ENCODE measurements at places on chromosomes 12 and 14.

GRCh38 chr14:99188731-99189191 is 83.2 kb downstream of the BCL11B start:
- no peak for DNase-seq

DNA sequence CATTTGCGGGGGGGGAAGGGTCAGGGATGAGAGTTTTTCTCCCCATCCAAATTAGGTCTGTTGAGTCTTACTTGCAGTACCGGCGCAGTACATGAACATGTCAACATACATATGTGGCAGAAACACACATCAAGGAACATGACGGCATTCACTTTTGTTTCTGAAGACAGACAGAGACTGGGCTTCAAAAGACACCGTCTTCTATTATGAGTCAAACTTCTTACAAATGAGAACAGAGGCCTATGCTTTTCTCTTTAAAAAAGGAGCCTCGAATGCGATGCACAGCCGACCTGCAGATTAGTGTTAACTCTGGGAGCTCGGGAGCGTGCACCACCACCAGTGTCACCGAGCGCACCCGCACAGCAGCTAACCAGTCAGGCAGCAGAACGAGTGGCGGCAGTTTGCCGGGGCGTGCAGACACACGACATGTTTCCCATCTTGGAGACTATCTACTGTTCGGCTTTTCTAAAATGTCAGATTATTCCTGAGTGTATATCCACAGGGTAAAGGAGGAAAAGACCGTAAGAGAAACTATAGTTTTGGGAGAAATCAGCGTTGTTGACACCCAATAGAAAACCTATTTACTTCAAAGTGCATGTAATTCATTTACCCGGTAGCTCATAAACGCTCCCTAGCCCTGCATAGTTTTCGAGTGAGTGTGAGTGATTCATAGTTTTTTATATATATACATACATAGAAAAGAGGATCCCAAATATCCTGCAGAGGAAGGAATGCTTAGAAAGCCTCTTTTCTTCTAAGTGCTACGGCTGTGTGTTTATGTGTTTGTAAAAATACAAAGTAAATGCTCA is 33.0 kb downstream of the UBR7 start:
- no peak for DNase-seq

DNA sequence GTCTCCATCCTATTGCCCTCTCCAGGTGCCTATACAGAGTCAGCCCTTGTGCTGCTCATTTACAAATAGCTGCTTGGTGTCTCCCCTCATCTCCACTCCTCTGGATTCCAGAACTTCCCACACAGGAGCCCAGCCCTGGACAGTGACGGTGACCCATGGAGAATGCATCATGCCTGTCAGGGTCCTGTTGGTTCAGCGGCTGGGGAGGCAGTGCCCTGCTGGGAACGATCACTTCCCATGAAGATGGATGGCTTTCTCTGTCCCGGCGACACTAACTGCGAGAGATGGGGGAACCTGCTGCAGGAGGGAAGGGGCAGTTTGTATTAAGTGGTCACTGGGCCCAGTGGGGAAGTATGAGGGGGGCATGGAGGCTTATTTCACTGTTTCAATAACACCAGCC is 395.0 kb upstream of the TBX3 start:
- DNase-seq, result no peak

DNA sequence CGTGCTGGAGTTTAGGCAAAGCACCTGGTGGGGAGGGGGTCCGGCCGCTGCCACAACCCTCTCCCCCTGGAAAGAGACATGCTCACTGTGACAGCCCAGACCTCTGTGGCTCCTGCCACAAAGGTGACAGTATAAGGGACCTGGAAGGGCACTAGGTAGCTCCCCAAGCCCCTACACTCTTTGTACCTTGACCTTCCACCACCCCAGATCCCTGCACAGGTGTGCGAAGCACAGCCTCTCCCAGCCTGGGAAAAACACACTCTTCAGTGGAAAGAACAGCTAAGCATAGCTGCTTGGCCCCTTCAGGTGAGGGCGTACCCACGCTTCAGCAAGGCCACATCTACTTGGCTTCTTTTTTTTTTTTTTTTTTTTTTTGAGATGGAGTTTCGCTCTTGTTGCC is 4.9 kb upstream of the PLA2G1B start:
- DNase-seq, result no peak

DNA sequence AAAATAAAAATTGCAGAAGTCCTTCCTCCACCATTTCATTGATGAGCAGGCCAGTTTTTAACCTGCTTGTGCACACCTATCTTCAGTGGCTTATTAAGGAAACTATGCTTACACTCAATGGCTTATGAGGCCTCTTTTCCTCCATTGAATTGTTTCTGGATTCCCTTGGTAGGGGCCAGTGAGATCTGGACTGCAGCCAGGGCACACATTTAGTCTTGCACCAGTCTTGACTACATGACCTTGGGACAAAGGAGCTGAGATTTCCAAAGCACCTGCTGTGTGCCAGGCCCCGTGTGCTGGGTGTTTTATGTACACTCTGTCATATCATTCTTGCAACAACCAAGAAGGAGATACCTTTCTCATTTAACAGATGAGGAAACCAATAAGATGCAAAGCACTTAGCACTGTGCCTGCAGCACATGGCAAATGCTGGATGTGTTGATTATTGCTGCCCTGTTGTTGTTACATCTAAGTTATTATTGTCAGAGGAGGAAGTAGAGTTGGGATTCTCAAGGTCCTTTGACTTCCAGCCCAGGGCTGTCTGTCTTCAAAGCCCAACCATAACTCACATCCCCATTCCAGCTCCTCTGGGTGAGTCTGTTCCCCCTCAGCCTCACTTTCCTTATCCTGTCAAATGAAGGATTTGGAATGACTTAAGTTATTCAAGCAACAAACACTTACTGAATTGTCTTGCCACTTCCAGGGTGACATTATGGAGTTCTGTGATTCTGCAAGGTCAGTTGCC is 31.6 kb upstream of the RIN3 start:
- DNase-seq, result no peak

- no peak for DNase-seq
Observed at GRCh38 chr12:52837413-52837741, 3.3 kb upstream of the KRT79 start.

Data from GDM1 (cell line).